Astrocyte of the cerebellum (primary cell): ENCODE measurements at places on chromosomes 6 and 20.

GRCh38 chr20:19958219-19958618 lies 58.9 kb upstream of the NAA20 start:
- DNase-seq: no peak

GRCh38 chr6:23073821-23074220 lies 504.5 kb downstream of the HDGFL1 start:
- no peak for DNase-seq

GRCh38 chr20:18750735-18751134 lies 62.8 kb upstream of the SCP2D1 start:
- DNase-seq: no peak

DNA sequence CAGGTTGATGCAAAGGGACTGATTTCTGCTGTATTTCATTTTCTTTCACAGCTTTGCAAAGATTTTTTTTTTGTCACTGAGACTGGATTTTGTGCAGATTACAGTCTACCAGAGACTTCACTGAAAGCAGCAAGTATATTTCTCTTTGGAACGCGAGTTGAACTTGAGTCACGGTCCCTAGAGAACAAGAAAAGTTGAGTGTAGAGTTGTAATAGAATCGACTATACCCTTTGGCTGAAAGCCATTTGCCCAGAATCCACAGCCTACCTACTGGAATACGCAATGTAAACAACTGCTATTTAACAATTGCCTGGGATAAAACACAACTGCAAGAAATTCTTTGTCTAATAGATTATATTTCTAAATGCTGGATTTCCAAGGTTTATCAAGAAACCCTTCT lies 520.6 kb downstream of the HDGFL1 start:
- DNase-seq: no peak

DNA sequence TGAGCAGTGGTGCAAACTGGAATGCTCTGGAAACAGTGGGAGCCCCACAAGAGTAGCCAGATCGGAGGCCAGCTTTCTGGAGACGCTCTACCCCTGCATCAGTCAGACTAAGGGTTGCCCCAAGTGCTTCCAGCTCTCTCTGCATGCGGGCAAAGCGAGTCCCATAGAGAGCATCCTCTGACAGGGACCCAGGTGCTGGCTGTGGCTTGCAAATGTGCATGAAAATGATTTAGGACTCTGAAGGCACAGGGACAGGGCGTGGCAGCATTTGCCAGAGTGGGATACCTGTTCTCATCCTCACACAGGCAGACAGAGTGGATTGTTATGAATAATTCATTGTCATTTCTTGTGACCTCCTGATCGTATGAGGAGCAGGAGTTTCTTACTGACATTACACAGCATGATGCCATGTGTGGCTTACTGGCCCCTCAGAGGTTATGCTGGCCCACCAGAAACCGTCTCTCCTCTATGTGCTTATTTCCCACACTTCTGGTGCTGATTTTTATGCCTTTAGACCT lies 10.3 kb downstream of the RIN2 start:
- no peak for DNase-seq

- DNase-seq: peak; percentile 34
Observed at GRCh38 chr20:25867776-25868649, 171.4 kb upstream of the ZNF337 start.
